Progenitor cell of endocrine pancreas (in vitro differentiated cells): ENCODE measurements at places on chromosomes 13 and 19. TPM values are rescaled to one million over a fixed set of nuclear protein-coding genes. Genes with fewer than 3 reads are reported as not detected.

The KANK3 gene
- total RNA-seq = 0.36 and 0.91 TPM in 2 replicates

DNA sequence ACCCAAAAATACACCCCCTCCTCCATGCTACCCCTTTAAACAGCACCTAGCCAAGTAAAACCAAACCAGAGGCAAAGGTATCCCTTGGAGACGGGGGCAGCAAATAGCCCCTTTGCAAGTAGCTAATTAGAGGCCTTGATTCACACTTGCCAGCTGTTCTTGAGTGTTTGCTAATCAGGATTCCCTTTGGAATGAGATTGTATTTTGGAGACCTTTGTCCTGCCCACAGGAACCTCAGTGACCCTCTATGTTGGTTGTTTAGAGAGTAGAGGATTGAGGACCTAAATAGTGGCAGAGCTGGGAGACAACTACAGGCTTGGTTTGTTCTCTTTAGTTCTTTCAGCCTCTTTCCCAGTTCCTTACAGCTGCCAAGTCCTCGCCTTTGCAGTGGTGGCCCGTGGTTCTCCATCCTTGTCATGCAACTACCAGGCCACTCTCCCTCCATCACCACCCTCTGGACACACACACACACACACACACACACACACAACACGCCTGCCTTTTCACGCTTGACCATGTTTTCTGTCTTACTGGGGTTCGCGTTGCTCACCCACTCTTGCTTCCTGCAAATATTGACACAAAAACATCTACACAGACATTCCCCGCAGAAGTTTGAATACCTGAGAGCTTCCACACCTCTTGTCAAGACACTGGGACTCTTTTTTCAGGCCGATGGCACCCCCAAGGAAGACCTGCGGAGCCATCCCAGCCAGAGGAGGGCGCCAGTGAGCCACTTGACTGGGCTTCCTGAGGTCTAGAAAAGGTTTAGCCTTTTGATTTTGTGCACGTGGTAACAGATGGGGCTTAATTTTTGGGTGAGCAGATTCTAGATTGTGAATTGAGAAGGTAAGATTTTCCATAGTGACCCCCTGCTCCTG lies 80.0 kb upstream of the GPR183 start:
- peak; percentile 24 for DNase-seq

The CDC42EP5 gene
- total RNA-seq = 1.6 and 2.1 TPM in 2 replicates

DNA sequence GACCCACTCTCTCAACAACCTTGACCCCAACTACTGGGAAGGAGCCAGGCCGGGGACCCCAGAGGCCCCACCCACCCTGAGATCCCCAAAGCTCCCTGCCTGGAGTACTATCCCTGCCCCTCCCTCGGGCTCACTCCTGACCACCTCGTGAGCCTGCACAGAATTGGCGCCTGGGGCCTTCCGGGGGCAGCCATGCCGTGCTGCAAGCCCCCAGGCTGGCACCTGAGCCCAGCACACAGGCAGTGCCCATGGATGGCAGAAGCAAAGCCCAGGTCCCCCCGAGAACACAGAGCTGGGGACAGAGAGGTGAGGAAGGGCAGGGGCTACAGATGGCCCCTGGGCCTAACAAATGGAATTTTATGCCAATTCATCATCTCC lies 13.9 kb downstream of the LSM4 start:
- DNase-seq = no peak

GRCh38 chr19:35309481-35310279 lies 17.7 kb downstream of the MAG start:
- DNase-seq = peak; percentile 26

DNA sequence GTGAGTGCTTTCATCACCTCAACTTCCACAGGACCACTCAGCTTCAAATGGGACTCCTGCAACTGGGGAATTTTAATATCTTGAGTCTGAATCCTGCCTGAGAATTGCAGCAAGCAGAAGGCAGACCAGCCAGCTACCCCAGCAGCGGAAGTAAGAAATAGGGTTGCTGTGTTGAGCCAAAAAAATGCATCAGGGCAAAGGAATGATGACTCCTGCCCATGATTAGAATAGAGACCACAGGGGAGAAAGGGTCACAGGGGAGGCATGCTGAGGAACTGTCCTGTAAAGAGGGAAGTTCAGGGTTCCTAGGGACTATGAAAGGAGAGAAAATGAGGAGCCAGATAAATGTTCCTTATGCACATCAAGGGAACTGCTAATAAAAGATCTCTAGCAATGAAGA lies 370.2 kb downstream of the KCTD12 start:
- DNase-seq = no peak

GRCh38 chr13:91072486-91072885 lies 275.0 kb upstream of the MIR17HG start:
- DNase-seq = no peak

The MYCBP2 gene
- total RNA-seq = 58.4 and 64.8 TPM in 2 replicates

GRCh38 chr13:81929988-81930387 lies 1589.1 kb upstream of the SPRY2 start:
- no peak for DNase-seq

DNA sequence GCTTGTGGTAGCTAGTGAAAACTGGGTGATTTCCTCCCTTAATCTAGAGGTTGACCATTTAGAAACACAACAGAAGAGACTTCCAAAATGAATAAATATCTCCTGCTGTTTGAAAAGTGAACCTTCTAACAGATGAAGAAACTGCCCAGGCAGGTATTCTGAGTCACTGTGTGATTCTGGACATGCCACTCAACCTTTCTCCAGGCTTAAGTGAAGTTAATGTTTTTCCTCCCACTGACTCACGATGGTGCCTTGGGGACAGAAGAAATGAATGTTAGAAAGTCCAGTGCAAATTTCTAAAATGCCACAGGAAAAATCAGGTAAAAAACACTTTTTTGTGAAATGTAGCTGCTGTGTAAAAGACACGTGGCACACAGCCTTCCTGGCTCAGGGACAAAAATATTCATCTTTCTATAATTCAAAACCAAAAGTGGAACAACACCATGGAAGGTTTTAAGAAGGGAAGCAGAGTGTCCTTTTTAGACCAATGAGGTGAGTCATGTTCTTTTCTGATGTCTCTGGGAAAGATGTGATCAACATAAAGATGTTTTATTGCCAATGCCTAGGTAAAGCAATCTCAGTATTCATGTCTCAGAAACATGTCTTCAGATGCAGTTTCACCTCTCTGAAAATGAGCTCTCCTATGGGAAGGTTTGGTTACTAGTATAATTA lies 9.1 kb downstream of the UBE2L5 start:
- no peak for DNase-seq

The AMH gene
- total RNA-seq = 58.4 and 71.3 TPM in 2 replicates

- DNase-seq = no peak
Observed at GRCh38 chr13:75366380-75367280, 115.3 kb downstream of the TBC1D4 start.

The LILRA6 gene
- total RNA-seq = not detected in 2 replicates

DNA sequence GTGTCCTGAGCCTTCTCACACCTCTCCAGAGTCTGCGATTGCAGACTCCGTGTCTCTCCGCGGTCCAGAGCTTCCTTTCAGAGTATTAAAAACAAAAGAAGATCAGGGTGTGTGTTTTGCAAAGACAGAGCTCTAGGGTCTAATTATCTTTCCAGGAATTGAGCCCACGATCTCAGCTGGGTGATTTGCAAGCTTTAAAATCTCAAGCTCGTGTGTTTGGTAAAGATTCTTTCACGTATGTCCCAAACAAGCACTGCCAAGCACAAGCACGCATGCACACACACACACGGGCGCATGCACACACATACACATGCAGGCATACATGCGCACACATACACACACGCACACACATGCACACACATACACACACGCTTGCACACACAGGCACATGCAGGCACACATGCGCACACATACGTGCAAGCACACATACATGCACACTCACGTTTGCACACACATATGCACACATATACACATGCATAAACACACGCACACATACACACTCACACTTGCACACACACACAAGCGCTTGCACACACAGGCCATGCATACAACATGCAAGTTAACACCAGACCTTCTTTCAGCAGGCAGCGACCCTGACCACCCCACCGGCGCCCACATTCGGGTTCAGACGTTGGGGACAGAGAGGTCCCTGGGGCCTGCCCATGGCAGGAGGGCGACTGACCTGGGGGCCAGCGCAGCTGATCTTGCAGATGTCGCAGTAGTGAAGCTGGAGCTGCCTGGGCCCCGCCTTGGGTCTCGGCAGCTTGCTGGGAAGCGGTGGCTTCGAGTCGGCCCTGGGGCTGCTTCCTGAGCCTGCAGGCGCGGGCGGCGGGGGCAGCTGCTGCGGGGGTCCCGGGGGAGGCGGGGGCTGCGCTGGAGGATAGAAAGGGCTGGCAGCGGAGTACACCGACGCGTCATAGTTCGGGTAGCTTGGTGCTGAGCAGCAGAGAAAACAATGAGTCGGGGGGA lies 37.9 kb downstream of the ZFR2 start:
- no peak for DNase-seq

DNA sequence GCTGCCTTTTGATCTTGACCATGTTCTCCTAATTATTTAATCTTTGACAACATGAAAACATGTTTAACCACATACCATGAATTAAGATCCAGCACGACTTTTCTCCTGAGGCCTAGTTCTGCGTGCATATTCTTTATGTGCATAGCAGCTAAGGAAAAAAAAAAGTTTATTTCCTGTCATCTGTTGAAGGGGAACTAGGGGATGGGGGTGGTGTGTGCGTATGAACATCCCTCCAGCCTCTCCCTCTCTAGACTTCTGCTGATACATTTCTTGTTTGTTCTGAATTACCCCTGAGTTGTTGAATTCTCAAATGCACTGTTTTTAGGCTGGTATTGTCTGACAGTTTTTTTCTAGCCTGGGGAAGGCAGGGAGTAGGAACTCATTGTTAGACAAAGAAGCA lies 543.3 kb downstream of the FGF9 start:
- no peak for DNase-seq

- DNase-seq = peak; percentile 89
Observed at GRCh38 chr19:10230861-10231611, at the start of gene S1PR2. Gene S1PR2 (minus strand): TSS chr19:10231331. CDS start chr19:10224905, 6,426 bp downstream.

The PRTN3 gene
- total RNA-seq = not detected in 2 replicates

GRCh38 chr13:98992355-98992754 lies 14.5 kb upstream of the DOCK9 start:
- no peak for DNase-seq

The POSTN gene
- 1.5 and 2.0 TPM in 2 replicates for total RNA-seq

The ZNF587 gene
- 88.4 and 93.7 TPM in 2 replicates for total RNA-seq

DNA sequence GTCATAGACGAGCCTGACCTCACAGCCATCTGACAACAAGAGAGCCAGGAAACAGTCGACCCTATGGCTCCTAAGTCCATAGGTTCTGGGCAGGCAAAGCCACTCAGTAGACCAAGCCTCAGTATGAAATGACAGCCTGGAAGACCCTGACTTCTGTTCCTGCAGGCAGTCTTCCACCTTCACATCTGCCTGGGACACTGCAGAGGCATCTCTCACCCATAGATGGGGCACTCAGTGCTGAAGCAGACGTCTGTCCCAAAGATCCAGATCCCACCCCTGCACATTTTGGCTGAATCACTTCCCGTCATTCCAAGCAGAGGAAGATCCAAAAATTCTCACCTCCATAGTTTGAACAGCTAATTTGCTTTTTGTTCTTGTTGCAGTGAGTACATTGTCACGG lies 139.3 kb upstream of the ZNF507 start:
- DNase-seq = no peak

The KLF5 gene
- total RNA-seq = 111 and 119 TPM in 2 replicates

GRCh38 chr13:44715287-44716230 lies 139.4 kb upstream of the TSC22D1 start:
- no peak for DNase-seq

The AP1M2 gene
- total RNA-seq = 107 and 110 TPM in 2 replicates

- peak; percentile 70 for DNase-seq
Observed at GRCh38 chr19:2462635-2463421, 6.1 kb upstream of the LMNB2 start.

The SERPINE3 gene
- total RNA-seq = not detected in 2 replicates

The DIRAS1 gene
- 8.6 and 10.8 TPM in 2 replicates for total RNA-seq

GRCh38 chr19:10120538-10121189 lies 965 bp upstream of the EIF3G start:
- DNase-seq = no peak

DNA sequence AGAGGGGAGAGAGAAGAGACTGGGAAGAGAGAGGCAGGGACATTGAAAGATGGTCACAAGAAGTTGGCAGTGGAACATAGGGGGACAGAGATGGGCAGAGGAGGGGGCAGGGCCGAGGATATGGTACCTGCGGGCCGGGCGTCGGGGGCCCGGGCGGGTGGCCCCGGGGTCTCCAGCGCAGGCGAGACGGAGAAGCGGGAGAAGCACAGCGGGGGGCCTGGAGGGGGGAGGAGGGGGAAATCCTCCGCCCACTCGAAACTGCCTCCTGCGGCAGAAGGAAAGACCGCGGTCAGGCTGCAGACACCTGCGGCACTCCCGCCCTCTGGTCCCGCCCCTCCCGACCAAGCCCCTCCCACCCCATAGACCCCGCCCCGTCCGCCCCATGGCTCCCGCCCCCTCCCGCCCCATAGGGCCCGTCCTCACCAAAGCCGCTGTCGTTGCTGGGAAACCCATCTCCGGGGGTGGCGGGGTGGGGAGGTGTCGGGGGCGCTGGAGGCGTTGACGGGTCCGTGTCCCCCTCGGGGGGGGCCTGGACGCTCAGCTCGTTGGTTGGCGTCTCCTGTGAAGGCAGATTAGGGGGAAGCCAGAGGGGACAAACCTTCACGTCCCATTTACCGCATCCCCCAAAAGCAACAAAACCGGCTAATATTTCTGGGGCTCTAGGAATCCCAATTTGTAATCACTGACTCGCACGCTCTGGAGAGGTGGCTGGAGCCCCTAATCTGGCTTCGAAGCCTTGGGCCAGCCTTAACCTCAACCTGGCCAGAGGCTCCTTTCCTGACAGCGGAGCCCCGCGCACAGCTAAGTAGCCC lies 20.4 kb downstream of the LMTK3 start:
- no peak for DNase-seq

DNA sequence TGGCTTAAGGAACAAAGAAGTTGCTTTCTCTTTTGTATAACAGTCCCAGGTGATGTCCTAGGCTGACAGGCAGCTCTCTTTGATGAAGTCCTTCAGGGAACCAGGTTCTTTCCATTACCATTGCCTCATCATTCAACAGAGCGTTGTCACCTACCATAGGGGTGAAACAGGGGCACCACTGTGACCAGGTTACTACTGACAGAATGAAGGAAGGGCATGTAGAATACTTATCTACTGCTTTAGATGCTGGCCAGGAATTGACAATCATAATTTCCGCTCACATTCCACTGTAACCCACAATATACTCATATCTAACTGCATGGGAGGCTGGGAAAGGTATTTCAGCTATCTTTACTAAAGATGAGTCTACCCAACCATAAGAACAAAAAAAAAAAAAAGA lies 148.0 kb upstream of the FNDC3A start:
- no peak for DNase-seq

GRCh38 chr13:74246487-74246886 lies 112.3 kb upstream of the KLF12 start:
- no peak for DNase-seq

The RFXAP gene
- total RNA-seq = 11.7 and 13.3 TPM in 2 replicates
